CD4-positive, alpha-beta T cell treated with Interleukin-15 for 4 hours (primary cell): ENCODE measurements at places on chromosomes 6 and 20.

- DNase-seq, result no peak
Measured at GRCh38 chr6:25675167-25675566, 23.2 kb downstream of the SCGN start.

- DNase-seq, result no peak
Measured at GRCh38 chr6:30158475-30159040, 2.5 kb downstream of the TRIM10 start.

- no peak for DNase-seq
Measured at GRCh38 chr6:54892831-54893230, 46.3 kb downstream of the FAM83B start.

- DNase-seq, result no peak
Measured at GRCh38 chr6:42141603-42142117, 760 bp downstream of the C6orf132 start.

DNA sequence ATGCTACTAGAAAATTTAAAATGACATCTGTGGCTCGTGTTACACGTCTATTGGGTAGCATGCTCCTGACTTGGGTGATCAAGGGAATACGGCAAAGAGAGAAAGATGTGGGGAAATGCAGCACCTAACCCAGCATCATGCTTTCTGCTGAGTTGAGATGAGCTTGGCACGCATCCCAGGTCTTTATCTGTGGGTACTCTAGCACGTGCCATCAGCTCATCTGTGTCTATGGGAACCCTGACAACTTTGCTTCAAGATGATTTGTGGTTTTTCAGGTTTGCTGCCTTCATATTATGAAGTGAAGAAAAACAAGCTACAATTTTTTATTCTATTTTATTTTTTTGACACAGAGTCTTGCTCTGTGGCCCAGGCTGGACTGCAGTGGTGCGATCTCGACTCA is 21.0 kb downstream of the RNASET2 start:
- no peak for DNase-seq

DNA sequence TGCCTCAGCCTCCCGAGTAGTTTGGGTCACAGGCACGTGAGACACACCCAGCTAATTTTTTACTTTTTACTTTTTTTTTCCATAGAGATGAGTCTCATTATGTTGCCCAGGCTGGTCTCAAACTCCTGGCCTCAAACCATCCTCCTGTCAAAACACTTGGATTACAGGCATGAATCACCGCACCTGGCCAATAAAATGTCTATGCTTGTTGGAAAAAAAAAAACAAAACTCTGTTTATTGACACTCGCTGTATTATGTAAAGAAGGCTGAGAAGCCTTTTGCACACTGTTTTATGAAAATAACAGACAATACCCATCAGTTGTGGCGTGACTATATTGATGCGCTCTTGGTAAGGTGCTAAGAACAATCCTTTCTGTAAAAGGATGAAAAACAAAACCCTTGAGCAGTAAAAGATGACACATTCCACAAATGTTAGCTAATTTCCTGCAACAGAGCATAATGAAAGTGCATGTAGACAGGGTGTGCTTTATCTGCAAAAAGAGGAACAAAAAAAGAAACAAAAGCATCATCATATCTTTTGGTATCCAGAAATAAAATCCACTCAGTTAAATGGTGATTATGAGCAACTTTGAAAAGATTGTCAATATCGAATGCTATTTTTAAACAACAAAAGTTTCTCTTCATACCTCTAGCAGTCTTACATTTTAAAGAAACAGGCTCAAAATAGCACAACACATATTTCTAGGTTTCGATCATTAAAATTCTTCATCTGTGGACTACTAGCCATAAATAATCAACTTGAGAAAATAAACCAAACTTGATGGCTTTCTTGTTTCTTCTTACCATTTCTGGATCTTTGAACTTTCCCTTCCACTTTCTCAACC is 108.3 kb upstream of the PHACTR1 start:
- no peak for DNase-seq

GRCh38 chr20:54263116-54263690 is 55.3 kb downstream of the PFDN4 start:
- no peak for DNase-seq

DNA sequence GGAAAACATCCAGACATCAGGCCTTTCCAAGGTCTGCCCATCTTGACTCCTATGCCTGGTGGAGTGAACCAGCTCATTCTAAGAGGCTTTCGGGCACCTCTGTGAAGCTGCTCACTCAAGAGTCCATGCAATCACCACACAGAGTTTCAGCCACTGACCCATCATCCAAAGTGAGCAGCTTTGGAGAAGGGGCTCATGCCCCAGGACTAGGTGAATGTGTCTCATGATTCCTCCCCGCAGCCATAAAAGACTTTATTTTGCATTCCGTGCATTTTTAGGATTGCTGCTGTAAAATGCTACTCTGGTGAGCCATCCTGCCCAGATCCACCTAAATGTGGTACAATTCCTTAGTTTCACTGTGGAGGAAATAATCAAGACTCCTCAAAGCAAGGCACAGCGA is 44.5 kb upstream of the EZR start:
- no peak for DNase-seq

- no peak for DNase-seq
Measured at GRCh38 chr6:152225241-152225934, 411.8 kb downstream of the SYNE1 start.

DNA sequence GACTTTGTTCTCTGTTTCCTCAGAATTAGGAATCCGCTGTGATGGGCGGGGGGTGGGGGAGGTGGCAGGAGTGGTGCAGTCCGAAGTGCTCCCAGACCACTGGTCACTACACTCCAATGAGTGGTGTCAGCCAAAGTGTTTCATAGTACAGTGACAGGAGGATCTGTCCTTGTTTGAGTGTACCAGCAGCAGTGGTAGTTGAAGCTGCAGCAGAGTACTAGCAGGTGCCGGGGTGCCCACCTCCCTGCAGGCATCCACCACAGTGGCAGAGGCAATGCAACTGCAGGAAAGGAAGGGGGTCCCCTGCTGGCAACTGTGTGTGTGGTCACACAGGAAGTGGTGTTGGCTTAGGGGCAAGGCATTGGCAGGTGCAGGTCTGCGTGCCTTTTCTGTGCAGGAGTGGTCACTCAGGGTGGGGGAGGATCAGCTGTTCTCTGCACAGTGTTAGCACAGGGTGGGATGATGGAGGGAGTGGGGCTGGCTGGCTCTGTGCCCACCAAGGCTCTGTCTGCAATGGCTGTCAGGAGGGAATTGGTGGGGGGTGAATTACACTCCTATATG is 9.7 kb downstream of the HLA-DOB start:
- no peak for DNase-seq
